Non-pigmented ciliary epithelial cell (primary cell): ENCODE measurements at places on chromosomes 7 and 10.

- no peak for DNase-seq
These were observed 271.6 kb downstream of the WDR37 start for GRCh38 chr10:1327759-1328158.

DNA sequence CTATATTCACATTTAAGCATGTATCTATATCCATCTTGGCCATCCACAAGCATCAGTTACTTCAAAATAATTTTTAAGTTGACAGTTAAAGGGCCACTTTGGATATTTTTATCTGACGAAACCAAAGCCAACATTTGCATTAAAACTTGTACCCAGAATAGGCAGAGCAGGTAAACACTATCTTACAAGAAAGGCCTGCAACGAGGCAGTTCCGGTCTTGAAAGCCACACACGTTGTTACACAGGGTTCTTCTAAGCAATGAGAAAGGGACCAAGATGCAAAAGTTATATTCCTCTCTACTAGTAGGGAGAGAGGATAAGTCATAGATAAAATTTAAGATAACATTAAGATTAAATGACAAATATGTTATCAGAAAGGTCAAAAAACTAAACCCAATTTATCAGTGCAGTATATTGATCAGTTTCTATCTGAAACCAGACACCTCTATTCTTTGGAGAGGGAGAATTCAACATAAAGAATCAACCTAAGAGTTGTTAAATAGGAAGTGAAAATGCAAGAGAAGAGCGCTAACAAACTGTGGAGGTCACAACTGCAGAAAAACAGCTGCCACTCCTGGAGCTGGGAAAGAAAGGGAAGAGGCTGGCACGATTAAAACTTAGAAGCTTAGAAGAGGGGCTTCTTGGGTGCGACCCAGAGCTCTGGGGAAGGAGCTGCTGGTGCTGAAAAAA is 701.3 kb downstream of the TNS3 start:
- no peak for DNase-seq

DNA sequence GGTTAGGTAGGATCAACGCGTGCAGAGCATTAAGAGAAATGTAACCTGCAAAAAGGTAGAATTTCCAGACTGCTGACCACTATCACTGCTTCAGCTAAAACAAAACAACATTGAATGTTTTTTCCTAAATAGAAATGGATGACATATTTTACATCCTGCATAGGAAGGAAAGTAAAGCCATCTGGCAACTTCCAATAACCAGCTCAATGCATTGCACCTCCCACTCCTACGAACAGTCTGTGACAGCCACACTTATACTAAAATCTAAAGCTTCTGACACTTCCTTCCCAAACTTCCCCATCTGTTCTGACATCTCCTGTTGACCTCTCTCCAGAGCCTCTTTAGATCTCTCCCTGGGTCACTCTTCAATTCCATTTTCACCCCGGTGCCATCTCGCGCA is 47.1 kb downstream of the NRCAM start:
- no peak for DNase-seq

DNA sequence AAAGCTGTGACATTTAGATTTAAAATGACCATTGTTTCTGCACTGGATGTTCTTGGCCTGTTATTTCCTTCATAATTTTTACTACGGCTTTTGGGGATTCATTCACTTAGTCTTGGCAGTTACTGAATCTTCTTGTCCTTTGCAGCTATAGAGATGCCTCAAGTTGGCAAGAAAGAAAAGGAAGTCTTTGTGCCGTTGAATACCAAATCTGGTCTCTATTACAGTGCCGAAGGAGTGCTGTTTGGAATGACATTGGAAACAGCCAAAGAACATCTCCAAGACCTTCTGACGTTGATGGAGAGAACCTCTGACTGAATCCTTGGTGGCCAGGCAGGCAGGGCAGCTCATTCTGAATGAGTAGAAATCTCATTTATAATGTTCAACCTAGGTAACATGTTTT is 54.3 kb upstream of the NRP1 start:
- DNase-seq = no peak

DNA sequence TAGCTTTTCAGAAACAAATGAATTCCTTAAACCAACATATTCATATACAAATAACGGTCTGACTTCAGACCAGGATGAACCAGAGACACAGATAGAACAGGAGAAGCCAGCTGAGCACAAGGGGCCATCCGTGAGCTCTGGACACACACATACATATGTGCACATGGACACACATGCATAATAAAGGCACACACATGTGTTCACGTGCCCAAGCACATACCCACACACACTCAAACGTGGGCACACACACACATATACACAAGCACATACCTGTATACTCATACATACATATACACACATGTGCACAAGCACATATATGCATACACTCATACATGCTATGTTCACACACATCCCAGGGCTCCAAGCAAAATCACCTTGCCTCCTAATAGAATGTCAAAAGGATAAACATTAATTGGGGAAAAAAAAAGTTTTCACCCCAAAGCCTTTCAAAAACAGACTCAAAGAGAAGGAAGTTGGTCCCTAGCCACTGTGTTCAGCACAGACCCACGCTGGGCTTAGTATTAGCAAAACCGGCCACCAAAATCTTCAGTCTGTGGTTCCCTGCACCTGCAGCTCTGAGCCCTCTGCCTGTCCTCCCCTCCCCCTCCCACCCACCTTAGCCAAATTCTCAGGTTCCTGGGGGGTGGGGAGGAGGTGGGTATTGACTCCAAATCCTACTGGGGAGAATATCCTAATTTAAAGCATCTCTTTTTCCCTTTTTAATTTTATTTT is 100.4 kb upstream of the MACROH2A2 start:
- DNase-seq = no peak

DNA sequence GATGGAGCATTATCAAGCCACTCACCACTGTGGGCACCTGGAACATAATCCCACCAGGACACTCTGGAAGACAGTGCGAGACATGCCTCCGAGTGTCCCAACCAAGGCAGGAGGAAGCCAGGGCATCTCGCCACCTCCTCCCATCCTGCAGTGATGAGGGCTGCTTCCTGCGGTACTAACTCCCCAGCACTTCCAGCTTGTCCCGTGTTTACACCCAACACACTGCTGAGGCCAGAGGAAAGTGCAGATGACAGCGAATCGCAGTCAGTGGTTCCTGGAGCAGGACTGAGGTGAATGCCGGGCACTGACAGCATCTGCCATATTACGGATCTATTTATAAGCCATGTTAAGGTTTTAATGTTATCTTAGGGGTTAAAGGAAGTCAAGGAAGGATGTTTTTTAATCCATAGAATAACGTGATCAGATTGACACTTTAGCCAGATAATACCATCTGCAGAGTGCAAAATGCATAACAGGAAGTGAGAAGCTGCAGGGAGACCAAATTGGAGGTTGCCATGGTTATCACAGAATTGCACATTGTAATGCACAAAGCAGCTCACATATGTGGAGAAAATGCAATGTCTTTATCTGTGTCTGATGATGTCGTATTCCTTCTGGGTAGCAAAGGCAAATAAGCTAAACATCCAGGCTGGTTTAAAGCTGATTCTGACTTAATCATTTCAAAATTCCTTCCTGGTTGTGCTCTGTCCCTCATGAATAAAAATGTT is 314.1 kb upstream of the C7orf33 start:
- DNase-seq = no peak
